ENCODE measurements at places on chromosomes 1 and 21.

- no peak for DNase-seq
Measured at GRCh38 chr1:235160383-235160956, 580 bp downstream of the RBM34 start.

GRCh38 chr21:44908908-44909307, 11.8 kb downstream of the ITGB2 start:
- DNase-seq, result no peak

GRCh38 chr1:74340656-74341055, 105.5 kb downstream of the TNNI3K start:
- no peak for DNase-seq

- DNase-seq, result no peak
Measured at GRCh38 chr1:169090308-169090899, 16.1 kb upstream of the ATP1B1 start.

DNA sequence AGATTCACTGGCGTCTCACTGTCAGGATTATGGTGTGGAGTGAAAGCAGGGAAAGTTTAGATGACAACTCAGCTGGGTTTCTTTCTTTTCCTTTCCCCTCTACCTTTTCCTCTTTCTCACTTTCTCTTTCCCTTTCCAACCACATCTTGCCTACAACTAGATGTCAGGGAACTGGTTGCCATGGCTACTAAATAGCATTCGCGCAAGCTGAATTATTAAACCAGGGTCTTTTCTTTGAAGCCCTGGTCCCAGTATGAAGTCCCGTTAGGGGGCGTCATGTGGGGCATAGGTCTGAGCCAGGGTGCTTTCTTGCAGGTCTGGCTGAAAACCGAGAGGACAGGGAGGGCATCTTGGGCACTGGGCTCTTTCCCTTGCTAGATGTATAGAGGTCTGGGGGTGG, 168.4 kb upstream of the CACNA1E start:
- no peak for DNase-seq

GRCh38 chr1:236016083-236016482, 48.8 kb downstream of the NID1 start:
- DNase-seq, result no peak

DNA sequence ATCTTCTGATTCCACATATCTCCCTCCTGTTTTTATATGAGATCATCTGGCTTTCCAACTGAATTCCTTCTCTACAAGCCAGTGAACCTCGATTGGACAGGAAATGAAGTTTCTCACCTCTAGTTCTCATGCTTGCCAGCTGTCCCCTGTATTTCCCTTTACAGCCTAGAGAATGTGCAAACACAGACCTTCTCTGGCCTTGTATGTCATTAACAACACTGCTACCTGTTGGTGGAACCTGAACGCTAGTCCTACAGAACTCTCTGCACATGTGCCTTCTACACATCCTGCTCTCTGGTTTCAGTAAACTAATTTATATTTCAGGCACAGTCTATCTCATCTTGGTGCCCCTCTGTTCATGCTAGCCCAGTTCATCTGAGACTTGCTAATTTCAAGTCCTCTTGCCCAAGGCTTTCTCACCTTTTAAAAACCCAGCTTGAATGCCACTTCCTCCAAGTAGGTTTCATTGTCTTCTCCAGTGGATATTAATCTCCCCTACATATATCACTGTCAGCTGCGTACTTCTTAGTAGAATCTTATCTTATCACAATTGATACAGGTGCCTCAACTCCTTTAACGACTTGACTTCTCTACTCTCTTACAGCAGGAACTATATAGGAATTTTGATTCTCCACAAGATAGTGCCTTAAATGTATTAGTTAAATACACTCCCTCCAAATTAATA, 549.9 kb downstream of the PLPP3 start:
- no peak for DNase-seq

DNA sequence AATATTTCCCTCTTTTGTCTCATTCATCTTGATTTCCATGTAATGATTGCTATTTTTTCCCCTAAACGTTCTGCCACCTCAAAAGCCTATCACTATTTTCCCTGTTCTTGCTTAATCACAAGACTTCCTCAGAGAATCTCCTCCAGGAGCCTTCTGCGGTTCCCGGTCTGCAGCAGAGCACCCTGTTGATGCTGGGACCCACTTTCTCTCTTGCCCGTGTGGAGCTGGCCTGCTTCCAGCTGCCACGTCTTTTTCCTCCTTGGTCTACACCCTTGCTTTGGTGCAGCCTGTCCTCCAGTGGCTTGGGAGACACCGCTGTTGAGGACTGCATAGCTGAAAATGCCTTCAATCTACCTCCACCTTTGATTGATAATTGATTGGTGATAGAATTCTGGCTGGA, 70.0 kb upstream of the COA6 start:
- no peak for DNase-seq

GRCh38 chr21:38756746-38757145, 49.0 kb upstream of the ETS2 start:
- no peak for DNase-seq

GRCh38 chr1:180974236-180974635, 48.4 kb downstream of the STX6 start:
- no peak for DNase-seq

DNA sequence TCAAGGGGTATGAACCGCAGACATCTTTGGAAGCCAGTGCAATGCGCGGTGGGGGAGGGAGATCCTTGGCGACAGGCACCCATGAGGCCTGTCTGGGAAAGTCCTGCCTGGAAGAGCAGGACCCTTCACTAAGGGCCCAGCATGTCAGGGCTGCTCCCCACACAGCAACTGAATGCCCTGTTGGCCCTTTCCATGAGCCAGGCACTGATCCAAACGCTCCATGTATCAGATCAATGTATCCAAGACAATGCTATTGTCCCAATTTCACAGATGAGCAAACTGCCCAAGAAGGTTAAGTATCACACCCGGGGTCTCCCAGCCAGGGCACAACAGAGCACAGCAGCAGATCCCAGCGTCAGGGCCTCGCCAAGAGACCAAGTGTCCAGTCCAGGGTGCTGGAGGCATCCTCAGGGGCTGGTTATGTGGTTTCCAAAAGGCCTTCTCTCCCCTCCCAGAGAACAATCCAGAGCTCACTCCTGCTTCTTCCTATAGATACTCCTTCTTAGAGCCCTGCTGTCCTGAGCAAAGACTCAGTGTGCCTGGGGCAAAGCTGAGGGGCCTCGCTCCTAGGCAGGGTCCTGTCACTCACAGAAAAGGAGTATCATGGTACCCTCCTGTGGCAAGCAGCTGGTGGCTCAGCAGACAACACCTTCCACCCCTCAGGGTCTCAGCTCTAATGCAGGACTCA, 328.0 kb downstream of the NPHP4 start:
- DNase-seq, result no peak

GRCh38 chr1:71542155-71542554, 461.3 kb upstream of the ZRANB2 start:
- DNase-seq, result no peak
